ENCODE measurements at places on chromosomes 16 and 17.

DNA sequence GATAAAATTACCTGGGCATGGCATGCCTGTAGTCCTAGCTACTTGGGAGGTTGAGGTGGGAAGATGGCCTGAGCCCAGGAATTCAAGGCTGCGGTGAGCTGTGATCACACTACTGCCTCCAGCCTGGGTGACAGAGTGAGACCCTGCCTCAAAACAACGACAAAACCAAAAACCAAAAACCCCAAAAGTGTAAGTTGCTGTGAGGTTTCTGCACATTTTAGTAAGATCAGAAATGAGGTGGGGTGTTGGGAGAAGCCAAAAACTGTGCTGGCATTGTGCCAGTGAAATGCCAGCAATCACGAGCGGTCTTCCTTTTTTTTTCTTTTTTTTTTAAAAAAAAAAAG lies 114.6 kb downstream of the PITPNC1 start:
- DNase-seq: no peak

DNA sequence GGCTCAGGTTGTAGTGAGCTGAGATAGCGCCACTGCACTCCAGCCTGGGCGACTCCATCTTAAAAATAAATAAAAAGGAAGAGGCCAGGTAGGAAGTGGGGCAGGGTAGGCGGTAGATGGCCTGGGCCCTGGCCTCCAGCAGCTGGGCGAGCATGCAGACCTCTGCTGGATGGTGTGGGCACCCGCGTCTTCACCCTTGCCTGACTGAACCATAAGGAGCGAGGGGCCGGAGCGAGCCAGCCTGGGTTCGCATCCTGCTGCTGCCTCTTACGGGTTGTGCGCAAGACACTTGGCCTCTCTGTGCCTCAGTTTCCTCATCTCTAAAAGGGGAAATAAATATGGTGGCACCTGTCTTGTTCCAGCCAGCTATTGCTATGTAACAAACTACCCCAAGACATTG lies 146.1 kb upstream of the GSE1 start:
- DNase-seq: no peak

- no peak for DNase-seq
Measured at GRCh38 chr16:24364596-24364995, 108.5 kb downstream of the CACNG3 start.

DNA sequence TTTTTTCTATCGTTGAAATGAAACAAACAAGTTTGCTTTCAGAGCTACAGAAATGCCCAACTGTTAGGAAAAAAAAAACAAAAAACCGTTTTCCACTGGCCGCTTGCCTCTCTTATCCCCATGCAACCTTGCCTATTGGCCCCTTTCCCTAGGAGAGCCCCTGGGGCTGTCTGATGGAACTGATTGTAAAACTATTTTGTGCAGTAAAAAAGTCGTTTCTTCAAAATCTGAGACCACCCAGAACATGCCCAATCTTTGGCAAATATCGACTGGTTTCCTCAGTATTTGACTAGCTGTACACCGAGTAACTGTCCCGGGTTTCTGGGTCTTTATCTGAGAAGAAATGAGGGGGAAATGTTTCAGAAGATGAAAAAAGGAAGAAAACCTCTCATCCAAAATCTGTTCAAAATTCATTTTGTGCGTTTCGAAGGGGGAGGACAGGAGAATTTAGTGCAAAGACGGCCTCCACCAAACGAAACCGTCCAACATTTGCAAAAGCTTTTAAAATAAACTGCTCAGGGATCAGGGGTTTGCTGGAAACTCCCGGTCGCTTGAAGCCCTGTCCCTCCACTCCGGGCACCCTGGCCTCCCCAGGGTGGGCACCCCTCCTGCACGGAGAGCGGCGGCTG lies 1.1 kb upstream of the GNAO1 start:
- DNase-seq: peak; percentile 53

GRCh38 chr17:164303-165235 lies 16.9 kb downstream of the DOC2B start:
- peak; percentile 96 for DNase-seq

- DNase-seq: no peak
Measured at GRCh38 chr17:58968426-58969061, 138.1 kb downstream of the TRIM37 start.

- DNase-seq: no peak
Measured at GRCh38 chr17:56908001-56908542, 5.8 kb downstream of the TRIM25 start.

GRCh38 chr16:65071433-65072311 lies 50.2 kb downstream of the CDH11 start:
- DNase-seq: no peak

DNA sequence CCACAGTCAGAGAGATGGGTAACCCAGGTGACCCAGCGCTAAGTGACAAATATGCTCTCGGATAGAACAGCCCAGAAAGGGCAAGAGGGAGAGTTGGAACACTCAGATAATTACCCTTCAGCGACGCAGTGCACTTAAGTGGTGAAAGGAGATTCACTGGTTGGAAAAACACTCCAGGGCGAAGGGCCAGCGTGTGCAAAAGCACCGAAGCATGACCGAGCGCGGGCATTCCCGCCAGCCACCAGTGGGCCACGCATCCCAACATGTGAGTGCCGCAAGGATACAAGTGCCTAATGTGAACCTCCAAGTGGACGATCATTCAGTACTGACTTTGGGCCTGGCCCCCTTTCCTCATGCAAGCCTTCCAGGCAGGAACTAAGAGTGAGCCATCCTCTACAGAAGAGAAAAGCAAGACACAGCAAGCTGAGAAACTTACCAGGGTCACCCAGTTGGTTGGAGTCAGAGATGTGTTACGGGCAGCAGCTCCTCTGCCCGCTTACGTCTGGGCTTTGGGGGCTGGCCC lies 258.4 kb downstream of the C16orf95 start:
- no peak for DNase-seq

DNA sequence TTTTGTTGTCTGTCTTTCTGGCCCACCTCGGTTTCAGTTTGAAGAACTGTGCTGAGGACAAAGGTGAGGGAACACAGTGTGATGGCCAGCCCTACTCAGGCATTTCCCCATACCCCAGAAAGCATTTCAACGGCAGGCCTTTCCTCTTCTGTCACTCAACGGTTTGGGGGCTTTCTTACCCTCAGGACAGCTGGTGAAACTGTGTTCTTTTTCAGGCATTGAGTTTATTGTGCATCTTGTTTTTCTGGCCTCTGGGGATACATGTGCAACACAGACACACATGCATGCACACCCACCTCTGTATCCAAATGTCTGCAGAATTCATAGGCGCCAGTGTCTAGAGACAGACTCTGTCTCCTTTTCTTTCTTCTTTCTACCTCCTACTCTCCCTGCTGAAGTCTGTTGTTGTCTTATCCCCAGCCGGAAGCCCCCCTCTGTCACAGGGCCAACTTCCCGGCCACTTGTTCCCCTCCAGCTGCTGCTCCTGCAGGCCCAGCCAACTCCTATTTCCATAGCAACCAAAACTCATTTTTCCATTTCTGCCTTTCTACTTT lies 17.0 kb downstream of the CHD9 start:
- no peak for DNase-seq

GRCh38 chr16:78844682-78845081 lies 745.2 kb downstream of the WWOX start:
- no peak for DNase-seq

- DNase-seq: peak; percentile 76
Measured at GRCh38 chr16:56506941-56507340, 12.9 kb downstream of the BBS2 start.

DNA sequence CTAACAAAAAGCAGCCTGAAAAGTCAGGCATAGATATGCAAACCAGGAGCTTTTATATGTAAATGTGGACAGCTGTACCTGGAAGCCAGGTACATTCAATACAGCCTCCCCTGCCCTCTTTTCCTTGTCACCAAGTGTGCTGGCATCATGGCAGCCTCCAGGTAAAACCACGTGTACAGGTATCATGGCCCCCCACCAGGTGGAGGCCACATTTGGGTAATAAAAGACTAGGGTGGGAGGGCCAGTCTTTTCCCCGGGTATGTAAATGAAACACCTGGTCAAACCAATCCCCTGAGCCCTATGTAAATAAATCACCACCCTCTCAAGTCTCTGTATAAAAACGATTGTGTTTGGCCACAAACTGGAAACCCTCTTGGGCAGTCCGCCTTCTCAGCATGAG lies 226.4 kb upstream of the GOT2 start:
- no peak for DNase-seq

GRCh38 chr17:30323262-30323894 lies 10.5 kb downstream of the TMIGD1 start:
- DNase-seq: no peak

DNA sequence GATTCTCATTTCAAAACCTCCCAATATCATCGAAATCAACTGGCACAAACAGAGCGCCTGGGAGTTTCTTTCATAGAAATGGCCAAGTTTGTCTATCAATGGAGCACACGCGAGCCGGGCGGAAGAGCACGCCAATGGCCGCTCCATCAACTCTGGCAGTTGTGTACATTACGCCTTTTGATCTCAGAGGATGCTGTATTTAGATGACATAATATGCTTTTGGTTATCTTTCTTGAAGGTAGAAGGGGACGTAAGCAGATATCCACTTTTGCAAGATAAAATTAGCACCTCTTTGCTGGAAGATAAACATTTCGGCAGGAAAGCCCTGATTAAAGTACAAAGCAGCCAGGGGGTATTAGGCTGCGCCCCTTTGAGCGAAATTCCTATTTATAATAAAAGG lies 287.4 kb downstream of the IRF8 start:
- DNase-seq: no peak

- no peak for DNase-seq
Measured at GRCh38 chr17:17541640-17542001, 45.4 kb upstream of the RASD1 start.

DNA sequence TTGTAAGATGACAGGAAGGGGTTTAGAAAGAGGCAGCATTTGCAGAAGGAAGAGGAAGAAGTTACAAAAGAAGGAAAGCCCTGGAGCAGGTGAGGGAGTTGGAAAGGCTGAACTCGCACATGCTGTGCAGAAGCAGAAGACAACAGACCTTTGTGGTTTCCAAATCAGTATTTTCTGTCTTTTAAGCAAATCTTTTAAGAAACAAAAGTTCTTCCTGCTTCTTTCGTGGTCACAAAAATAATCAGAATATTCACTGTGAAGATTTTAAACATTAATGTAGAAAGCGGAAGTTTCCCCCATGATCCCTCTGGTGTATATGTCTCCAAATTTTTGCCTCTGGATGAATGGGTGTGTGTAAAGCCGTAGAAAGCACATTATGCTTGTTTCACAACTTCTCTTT lies 25.8 kb downstream of the ZNRF1 start:
- DNase-seq: no peak

DNA sequence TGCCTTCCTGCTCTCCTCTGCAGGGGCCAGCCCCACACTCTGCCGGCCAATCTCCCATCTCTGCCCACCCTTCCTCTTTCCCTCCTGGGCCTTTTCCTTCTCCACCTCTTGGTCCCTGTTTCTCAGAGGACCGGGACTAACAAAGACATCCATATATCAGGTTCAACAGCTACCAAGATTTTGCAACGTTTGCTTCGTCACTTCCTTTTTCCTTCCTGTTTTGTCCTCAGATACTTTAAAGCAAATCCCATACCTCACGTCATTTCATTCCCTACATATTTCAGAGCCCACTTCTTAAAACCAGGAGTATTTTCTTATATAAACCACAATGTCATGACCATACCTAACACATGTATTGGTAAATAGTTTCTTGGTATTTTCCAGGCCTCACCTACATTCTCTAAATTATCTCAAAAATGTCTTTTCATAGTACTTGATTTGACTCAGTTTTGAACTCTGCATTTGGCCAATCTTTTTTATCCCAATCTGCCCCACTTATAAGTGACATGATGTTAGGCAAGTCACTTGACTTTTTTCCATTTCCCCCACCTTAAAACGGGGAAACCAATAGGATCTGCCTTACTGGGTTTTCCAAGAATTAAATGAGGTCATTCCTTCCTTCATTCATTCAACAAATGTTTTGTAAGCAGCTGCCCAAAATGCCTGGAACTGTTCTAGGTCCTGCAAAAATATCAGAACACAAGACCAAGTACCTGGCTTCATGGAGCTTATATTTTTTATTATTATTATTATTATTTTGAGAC lies 7.2 kb upstream of the USP10 start:
- DNase-seq: no peak

GRCh38 chr17:27856676-27857432 lies 36.3 kb downstream of the LYRM9 start:
- DNase-seq: no peak

DNA sequence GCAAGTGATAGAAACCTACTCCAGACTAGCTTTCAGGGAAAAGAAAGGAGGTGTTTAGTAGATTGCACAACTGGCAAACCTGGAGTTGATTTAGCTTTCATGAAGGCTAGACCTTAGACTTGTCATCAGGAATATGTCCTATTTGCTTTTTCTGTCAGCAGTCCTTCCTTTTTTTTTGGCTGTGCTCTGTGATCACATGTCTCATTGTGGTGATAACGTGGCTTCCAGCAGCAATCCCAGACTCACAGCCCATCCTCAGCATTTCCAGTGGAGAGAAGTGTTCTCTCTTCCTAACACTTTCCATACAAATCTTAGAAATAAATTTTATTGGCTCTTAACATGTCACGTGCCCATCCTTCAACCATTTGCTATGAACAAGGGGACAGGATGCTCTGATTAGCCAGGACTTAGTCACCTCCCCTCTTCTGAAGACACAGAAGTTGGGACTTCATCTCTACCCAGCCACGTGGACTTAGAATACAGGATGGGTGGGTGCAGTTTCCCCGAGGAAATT lies 74.7 kb downstream of the CDH13 start:
- DNase-seq: no peak

DNA sequence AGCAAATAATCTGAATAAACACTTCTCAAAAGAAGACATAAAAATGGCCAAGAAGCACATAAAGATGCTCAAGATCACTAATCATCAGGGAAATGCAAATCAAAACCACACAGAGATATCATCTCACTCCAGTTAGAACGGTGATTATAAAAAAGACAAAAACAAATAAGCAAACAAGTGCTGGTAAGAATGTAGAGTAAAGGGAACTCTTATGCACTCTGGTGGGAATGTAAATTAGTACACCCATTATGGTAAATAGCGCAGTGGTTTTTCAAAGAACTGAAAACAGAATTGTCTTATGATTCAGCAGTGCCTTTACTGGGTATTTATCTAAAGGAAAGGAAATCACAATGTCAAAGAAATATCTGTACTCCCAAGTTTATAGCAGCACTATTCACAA lies 343.2 kb downstream of the HAPSTR1 start:
- DNase-seq: no peak

DNA sequence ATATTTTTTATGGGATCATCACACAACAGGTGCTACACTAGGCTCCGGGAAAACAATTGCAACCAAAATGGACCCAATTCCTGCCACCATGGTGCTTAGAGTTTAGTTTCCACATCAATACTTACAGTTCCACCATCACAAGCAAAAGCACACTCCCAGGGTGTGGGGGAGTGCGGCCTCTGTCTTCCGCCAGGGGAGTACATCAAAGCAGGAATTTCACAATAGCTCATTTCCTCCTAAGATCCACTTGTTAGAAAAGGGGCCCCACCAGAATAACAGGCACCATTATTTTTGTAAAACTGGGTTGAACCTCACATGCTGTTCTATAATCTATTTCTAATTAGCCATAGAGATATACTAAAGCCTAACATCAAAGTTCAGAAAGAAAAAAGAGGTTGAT lies 44.3 kb upstream of the PSMD7 start:
- DNase-seq: no peak

- no peak for DNase-seq
Measured at GRCh38 chr17:43861960-43862359, 15.0 kb downstream of the CD300LG start.
